ENCODE measurements at places on chromosomes 13 and 19.
A peak's percentile ranks its signal among the peaks of the same experiment; 100 is the strongest.

DNA sequence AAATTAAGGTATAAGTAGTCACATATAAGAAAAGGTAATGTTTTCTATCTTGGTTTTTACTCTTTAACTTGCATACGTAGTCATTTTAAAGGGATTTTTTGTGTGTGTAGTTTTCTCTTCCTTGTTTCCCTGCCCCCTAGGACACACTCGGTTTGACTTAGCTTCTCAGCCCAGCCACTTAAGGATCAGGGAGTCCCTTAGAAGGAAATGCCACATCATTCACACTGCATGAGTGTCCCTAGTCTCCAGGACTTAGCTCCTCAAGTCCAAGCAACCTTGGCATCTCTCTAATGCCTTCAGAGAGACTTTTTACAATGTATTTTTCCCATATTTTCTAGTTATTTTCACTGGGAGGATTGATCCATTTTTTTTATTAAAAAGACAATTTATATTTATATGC is 1407.7 kb downstream of the EFNB2 start:
- no peak for DNase-seq

GRCh38 chr19:51246164-51246552 is 4.7 kb upstream of the SIGLECL1 start:
- DNase-seq: no peak

- no peak for DNase-seq
Observed at GRCh38 chr13:50460358-50460757, 383.1 kb downstream of the DLEU7 start.

DNA sequence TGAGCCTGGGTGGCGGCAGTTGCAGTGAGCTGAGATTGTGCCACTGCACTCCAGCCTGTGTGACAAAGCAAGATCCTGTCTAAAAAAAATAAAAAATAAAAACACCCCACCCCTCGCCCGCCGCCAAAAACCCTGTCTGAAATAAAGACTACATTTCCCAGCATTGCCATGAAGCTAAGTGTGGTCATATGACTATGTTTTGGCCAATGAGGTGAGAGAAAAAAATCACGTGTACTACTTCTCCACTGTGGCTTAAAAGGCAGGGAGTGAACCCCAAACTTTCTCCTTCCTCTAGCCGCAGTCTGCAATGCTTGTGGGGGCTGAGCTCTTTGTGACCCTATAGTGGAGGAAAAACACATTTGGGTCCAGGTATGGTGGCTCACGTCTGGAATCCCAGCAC is 54.9 kb downstream of the COLGALT1 start:
- DNase-seq: no peak

- DNase-seq: no peak
Observed at GRCh38 chr19:44847144-44848035, 1.3 kb downstream of the NECTIN2 start.

GRCh38 chr19:13016628-13017305 is 21.5 kb downstream of the NFIX start:
- no peak for DNase-seq

DNA sequence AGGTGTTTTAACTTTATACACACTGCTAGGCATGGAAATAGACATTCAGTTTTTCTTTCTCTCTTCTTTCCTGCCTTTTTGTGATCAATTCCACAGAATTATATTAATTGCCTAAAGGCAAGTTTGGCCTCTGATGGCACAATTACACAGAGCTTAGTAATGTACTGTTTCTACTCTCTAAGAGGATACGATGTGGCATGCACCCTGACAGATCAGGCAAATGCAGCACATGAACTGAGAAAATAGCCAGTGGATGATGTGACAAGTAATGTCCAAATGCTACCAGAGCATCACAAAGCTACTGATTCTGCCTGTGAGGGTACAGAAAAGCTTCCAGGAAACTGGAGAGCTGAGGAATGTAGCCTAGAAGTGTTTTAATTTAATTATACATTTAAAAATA is 233.8 kb upstream of the PRR20A start:
- DNase-seq: no peak

- DNase-seq: no peak
Observed at GRCh38 chr13:101127741-101128353, 288.5 kb downstream of the NALCN start.

GRCh38 chr19:46689358-46689757 is 27.6 kb downstream of the PRKD2 start:
- no peak for DNase-seq

DNA sequence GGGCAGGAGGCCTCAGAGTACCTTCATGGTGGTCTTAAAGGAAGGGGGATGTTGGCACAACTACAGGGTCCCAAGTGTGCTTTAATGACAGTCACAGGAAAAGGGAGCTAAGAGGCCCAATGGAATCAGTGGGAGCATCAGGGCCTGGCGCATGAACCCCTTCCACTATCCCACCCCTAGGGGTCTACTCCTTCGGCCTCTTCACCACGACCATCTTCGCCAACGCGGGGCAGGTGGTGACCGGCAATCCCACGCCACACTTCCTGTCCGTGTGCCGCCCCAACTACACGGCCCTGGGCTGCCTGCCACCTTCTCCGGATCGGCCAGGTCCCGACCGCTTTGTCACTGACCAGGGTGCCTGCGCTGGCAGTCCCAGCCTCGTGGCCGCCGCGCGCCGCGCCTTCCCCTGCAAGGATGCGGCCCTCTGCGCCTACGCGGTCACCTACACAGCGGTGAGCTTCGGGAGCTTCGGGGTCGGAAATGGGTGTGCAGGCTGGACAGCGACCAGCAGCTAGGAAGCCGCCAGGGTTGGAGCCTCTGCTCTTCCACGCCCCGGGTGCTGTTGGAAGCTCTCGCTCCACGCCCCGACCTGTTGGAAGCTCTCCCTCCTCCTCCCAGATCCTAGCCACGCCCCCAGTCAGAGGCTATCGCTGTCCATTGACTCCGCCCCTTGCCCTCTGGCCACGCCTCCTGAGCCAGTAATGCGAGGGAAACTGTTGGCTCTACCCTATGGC is 6.0 kb downstream of the PLPPR2 start:
- DNase-seq: no peak

DNA sequence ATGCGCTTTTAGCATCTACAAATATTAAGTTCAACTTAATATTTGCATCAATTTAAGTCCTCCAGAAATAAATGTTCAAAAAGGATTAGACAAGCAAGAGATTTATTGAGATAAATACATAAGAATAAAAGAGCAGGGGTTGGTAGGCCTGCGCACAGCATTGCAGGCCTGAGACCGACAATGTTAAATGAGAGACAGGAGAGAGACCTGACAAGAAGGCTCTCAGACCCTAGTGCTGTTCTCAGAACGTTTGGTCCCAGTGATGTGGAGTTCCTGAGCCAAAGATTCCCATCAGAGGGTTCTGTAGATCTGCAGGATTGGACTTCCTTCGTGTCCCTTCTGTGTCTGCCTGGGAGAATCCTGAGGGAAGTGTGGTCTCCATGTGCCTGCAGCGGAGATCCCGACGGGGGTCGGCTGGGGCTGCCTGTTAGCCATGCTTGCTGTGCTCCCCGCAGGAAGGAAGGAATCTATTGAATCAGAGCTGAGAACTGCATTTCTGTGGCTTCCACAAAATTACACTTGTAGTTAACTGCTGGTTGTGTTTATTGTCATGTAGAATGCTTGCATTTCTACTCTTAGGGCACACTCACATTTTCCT is 369.9 kb upstream of the SLC10A2 start:
- no peak for DNase-seq

GRCh38 chr13:44969551-44970484 is 19.5 kb downstream of the NUFIP1 start:
- DNase-seq: no peak

- no peak for DNase-seq
Observed at GRCh38 chr13:33828431-33829129, 10.6 kb downstream of the RFC3 start.

DNA sequence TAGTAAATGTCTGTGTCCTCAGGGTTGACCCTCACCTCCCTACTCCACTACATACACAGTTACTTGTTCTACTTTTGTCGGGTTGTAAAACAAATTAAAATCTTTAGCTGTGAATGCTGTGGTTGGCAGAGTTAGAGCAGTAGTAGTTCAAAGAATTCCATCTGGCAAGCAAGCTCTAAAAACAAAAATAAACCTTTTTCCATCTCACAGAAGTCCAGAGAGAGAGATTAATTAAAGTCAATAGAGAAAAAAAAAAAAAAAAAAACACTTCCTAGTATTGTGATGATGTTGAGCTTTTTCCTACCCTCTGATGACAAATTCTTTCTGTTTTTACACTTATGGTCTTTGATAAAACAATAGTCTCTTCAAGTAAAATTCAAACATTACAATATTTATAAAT is 338.4 kb downstream of the PCDH17 start:
- DNase-seq: no peak

DNA sequence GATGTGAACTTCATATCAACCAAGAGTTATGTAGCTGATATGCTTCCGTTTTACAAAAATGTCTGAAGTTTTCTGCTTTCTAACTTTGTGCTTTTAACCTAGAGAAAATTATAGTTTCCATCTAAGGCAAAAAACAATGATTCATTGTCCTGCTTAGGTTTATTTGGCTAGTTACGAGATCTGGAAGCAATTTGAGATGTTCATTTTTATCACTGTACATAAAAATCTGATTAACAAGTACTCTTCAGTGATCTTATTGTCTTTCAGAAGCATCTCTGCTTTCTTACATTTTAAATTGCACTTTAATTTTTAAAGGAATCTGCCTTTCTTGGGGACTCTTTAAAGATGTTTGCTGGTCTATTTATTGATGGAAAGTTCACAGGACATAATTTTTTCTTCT is 188.1 kb downstream of the RFC3 start:
- DNase-seq: no peak

DNA sequence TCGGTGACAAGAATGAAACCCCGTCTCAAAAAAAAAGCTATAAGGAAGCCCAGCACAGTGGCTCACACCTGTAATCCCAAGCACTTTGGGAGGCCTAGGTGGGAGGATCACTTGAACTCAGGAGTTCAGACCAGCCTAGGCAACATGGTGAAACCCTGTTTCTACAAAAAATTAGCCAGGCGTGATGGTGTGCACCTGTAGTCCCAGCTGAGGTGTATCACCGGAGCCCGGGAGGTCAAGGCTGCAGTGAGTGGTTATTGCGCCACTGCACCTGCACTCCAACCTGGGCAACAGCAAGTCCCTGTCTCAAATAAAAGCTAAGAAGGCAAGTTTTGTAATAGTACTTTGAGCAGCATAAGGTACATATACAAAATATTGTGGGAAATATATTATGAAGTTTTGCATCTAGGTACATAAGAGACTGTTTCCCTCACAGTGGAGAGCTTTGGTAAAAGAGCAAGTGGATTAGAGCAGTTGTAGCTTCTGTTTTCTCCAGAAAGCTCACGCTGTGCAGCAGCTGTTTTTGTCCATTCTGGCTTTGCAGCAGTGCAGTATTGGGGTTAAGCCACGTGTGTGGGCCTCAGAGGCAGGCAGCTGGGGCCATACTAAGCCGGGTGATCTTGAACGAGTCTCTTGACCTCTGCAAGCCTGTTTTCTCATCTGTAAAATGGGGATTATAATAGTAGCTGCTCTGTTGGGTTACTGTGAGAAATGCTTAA is 35.4 kb downstream of the ARHGAP35 start:
- DNase-seq: no peak

DNA sequence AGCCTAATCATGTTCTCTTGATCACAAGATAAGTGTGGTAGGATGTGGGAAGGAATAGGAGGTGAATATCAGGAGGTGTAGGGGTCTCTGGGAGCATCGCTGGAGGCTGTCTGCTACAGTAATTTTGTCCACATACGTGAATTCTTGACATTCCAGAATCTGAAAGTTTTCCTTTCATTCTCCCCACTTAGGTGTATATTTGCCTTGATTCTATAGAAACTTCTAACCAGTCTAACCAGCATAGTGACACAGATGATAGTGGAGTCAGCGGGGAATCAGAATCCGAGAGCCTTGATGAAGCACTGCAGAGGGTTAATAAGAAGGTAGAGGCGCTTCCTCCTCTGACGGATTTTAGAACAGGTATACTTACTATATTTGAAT is 106.4 kb downstream of the RNF17 start:
- no peak for DNase-seq

DNA sequence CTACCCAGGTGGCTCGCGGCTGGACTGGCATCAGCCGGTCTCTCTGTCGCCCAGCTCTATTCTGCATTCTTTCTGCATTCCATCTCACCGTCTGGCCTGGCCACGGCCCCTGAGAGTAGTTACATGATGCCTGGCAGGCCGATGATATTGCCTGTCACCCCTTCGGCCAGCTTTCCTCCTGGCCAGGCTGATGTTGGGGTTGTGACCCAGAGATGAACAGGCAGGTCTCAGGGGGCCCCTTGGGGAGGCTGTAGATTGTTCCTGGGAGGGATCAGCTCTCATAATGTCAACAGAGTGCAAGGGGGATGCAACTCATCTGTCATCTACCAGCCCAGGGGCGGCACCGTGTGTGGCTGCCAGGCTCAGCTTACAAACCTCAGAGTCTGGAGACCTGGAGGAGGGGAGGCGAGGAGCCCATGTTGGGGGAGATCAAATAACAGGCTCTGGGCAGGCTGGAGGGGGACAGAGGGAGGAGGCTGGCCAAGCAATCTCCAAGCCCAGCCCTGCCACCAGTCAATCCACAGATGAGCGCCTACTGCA is 13.6 kb upstream of the FBXO17 start:
- DNase-seq: no peak

- peak; percentile 45 for DNase-seq
Observed at GRCh38 chr19:52248241-52248640, 21.1 kb upstream of the ZNF766 start.

DNA sequence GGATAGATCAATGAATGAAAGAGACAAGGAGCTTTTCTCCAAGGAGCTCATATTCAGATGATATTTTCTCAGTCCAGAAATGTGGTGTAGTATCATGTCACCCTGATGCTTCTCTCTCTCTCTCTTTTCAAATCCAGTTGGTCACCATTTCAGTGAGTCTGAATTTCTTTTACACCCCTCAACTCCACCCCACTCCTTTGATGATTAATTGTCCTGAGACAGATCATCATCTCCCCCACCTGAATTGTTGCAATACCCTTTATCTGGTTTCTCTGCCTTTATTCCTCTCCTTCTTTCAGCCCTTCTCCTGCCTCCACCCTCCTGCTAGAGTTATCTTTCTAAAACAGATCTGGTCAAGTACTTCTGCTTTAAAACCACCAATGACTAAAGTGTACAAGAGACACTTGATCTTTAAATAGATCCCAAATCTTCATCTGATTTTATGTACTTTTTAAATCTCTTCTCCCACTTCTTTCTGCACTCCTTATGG is 299.8 kb downstream of the KLF5 start:
- DNase-seq: no peak
